ENCODE measurements at places on chromosomes 2 and 18.
A peak's percentile ranks its signal among the peaks of the same experiment; 100 is the strongest.

GRCh38 chr2:121185571-121186074, 99.4 kb downstream of the TFCP2L1 start:
- DNase-seq = no peak

DNA sequence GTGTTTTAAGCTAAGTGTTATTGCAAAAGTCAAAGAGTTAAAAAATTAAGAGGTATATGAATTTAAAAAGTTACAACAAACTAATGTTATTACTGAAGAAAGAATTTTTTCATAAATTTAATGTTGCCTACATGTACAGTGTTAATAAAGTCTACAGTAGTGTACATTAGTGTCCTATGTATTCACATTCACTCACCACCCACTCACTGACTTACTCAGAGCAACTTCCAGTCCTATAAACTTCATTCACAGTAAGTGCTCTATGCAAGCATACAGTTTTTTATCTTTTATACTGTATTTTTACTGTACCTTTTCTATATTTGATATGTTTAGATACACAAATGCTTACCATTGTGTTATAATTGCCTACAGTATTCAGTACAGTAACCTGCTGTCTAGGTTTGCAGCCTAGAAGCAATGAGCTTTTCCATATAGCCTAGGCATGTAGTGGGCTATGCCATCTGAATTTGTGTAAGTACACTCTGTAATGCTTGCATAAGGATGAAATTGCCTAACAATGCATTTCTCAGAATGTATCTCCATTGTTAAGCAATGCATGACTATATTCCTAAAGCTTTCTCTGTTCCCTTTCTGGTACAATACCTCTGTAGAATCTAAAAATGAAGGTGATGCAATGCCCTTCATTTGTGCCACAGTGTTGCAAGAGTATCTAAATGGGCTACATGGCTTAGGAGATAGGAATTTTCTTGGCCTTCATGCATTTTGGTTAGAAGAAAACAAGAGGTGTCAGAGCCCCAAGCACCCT, 370.8 kb upstream of the NT5C1B start:
- no peak for DNase-seq

DNA sequence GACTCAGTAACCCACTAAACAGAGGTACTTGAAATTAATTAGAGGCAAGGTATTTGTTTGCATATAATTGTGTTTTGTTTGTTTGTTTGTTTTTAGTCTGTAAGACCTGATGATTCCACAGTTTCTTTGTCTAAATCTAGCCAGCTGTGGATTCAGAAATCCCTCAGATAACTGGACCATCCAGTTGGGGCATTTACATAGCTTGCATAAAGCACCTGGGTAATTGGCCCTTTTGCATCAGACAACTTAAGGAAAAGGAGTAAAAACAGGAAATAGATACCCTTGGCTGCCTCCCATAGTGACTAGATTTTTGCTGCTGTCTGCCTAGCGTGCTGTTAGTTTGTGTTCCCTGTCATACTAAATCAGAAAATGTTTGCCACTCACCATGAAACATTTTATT, 46.6 kb upstream of the XIRP2 start:
- DNase-seq = no peak

- DNase-seq = no peak
These were observed 236.0 kb downstream of the DOK6 start for GRCh38 chr18:69636529-69637301.

DNA sequence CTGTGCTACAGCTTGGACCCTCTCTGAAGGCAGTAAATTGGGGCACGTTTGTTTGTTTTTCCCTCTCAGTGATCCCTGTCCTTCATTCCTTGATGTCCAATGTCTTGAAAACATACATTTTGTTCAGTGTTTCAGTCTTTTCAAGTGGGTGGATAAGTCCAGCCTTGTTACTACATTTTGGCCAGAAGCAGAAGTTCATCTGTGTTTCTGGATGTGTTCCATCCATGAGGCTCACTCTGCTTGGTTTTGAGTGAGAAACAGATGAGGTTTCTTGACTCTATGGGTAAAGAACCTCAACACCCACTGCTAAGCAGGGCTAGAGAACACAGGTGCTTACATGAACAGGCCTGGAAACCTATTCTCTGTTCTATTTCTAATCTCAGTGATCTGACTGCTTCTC, 74.5 kb upstream of the RFX8 start:
- no peak for DNase-seq

GRCh38 chr2:229713371-229714079, 830 bp downstream of the DNER start:
- DNase-seq = peak; percentile 51
